Stimulated activated CD8-positive, alpha-beta memory T cell treated with anti-CD3 and anti-CD28 coated beads, Interleukin-4, amount 100 ng/mL, for 4 hours (primary cell): ENCODE measurements at places on chromosomes 12 and 14.
A peak's percentile ranks its signal among the peaks of the same experiment; 100 is the strongest.

DNA sequence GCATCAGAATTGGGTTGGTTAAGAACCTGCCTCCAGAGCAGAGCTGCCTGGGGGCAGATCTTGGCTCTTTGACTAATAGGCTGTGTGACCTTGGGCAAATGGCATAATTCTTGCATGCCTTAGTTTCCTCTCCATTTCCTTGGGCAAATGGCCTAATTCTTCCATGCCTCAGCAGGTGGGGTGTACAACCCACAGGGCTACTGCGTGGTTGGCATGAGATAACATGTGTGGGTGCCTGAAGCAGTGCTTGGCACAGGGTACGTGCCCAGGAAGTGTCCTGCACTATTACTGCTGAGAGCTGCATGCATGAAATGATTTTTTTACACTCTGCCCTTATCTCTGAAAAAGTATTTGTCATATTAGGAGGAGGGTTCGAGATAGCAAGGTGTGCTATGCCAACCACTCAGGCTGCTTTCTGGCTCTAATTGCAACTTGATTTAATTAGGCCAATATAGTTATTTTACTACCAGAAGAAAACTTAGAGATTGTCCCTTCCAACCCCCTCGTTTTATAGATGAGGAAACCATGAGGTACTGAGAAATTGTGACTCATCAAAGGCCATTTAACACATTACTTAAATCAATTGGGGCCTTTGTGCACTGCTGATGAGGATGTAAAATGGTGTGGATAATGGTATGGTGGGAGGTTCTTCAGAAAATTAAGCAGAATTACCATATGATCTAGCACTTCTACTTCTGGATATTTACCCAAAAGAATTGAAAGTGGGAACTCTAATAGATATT is 161.6 kb upstream of the HIF1A start:
- DNase-seq = no peak

GRCh38 chr12:95990136-95990535 is 6.0 kb downstream of the HAL start:
- DNase-seq = no peak

DNA sequence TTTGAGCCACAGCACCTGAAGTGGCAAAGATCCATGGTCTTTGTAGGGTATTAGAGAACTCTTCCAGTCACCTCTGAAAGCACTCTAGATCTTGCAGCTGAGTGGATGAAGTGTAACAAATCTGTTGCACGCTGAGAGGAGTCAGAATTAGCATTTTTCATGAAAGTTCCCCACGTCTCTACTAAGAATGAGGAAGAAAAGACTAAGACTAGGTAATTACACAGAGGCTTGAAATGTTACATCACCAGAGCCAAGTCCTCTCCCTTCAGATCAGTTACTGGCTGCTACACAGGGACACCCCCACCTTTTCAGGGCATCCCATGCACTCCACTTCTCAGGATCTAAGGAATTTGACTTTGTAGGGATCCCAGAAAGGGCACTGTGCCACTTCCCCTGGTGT is 98.6 kb upstream of the FKBP4 start:
- no peak for DNase-seq

GRCh38 chr12:44019118-44019517 is 183.2 kb downstream of the TMEM117 start:
- no peak for DNase-seq

DNA sequence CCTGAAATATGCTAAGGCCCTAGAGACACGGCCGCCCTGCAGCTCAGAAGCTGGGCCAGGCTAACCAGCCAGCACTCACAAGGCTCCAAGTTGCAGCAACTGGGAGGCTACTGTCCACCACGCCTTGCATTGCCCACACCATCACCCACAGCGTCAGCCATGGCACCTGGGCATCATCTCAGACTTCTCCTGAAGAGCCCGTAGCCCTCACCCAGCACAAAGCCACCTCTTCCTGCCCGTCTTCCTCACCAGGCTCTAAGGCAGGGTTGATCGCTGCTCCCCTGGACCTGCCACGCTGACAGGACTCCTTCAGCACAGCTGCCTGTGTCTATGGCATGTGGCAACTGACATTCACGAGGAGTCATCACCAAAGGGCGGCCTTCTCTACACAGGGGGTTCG is 38.1 kb downstream of the CDC42BPB start:
- DNase-seq = no peak

DNA sequence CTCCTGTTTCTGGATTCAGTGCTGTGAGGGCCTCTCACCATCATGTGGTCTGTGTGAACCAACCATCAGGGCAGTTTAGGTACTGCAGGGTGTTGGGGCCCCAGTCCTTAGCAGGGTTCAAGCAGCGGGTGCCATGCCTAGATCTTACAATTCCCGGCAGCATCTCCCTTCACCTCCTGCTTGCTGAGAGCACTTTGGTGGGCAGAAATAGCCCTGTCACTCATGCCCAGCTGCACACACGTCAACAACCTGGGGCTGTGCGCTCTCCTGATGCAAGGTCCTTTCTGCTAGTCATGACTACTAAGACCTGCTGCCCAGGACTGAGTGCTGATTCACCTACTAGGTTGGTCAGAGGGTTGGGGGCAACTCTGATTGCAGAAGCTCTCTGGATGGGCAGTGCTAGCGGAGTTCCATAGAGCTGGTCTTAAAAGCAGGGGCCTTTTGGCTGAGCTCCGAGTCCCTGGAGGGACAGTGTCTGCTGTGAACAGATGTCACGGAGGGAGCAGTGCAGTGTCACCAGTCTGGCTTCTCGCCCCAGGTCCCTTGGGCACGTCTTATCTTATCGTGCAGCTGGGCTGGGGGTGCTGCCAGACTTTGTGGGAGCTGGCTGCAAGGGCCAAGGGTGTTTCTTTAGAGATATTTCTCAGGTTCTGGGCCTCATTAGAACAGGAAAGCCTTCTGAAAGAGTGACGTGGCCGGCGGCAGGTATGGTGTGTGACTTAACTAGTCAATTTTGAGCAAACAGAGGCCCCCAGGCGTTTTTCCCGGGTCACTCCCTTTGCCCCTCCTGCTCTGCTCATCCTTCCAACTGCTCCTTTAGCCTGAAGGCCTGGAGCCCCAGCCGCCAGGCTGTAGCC is 71.8 kb downstream of the NINJ2 start:
- no peak for DNase-seq

DNA sequence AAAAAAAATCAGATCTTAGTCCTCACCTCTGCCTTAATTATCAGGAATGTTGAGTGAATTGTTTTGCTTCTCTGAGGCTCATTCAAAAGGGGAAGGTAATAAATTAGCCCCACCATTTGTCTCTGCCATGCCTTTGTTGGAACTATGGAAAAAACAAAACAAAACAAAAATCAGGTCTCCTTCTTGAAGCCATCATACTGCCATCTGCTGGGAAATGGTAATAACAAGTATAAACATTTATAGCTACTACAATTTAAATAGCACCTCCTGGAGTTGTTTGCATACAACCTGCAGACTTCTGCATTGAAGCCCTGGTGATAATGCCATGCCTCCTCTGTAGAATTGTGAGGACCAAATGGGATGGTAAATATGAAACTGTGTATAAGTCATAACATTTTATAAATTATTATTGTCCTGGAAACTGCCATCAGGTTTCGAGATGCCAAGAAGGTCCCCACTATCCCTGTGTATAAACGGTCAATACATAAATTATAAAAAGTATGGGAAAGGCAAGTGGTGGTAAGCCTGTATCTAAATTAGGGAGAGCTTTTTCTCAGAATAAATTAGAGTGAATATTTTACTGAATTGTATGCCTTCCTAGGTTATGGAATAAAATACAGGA is 87.2 kb upstream of the FGD4 start:
- no peak for DNase-seq

DNA sequence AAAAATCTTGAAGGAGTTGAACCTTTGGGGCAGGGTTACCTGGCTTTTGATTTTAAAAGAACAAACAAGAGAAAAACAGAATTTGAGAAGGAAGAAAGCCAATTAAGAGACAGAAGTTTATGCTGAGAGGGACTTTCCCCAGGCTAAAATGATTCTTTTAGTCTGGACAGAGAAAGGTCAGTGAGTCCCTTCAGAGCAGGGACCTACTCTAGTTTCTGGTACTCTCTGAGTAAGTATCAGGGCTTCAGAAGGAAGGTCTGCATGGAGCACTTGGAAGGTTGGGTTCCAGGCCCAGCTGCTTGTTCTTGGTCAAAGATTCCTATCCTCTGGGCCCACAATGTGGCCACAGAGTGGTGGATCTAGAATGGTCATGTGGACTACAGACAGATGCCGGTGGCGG is 59.6 kb downstream of the KLRG1 start:
- no peak for DNase-seq

DNA sequence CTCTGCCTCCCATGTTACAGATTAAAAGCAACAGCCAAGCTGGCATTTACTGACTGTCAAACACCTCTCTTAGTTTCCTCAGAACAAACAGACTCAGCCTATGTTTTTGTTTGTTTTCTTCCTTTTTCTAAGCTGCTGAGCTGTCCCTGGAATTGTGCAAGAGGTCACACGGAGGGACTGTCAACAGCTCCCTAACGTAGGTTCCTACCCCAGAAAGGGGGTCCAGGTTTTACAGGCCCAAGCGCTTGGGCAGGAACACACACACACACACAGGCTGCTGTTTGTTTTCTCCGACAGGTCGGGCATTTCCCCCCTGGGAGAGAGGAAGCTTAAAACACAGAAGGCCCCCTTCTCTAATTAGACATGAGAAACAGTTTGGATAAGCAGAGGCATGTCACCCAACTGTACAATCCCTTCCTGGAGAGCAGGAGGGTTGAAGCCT is 739.6 kb upstream of the TBX3 start:
- no peak for DNase-seq

- DNase-seq = no peak
Measured at GRCh38 chr14:29311983-29312382, 545.4 kb downstream of the FOXG1 start.

- no peak for DNase-seq
Measured at GRCh38 chr14:44700184-44700583, 193.1 kb upstream of the FSCB start.

GRCh38 chr12:77166696-77167095 is 101.3 kb upstream of the E2F7 start:
- DNase-seq = no peak

- no peak for DNase-seq
Measured at GRCh38 chr12:52204095-52204930, 12.5 kb upstream of the KRT80 start.

GRCh38 chr14:76638841-76639240 is 122.4 kb upstream of the VASH1 start:
- DNase-seq = no peak

DNA sequence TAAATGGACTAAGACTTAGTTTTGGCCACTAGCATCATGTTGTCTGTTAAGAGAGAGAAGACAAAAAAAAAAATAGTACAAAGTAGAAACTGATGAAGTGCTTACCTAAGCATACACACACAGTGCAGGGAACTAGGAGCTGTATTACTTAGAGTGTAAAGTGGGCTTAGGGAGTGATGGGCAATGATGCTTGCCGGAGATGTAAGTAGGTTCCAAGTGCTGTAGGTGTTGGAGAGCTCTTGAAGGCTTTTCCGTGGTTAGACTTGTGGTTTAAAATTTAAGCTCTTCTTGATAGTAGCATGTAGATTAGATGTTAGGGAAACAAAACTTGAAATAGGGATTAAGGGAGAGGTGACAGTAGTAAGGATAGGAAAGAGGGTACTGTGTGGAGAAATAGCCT is 34.7 kb downstream of the MIA2 start:
- no peak for DNase-seq

- DNase-seq = no peak
Measured at GRCh38 chr12:87413784-87414183, 615.4 kb downstream of the C12orf50 start.

- no peak for DNase-seq
Measured at GRCh38 chr12:15928346-15928745, 17.2 kb downstream of the DERA start.

DNA sequence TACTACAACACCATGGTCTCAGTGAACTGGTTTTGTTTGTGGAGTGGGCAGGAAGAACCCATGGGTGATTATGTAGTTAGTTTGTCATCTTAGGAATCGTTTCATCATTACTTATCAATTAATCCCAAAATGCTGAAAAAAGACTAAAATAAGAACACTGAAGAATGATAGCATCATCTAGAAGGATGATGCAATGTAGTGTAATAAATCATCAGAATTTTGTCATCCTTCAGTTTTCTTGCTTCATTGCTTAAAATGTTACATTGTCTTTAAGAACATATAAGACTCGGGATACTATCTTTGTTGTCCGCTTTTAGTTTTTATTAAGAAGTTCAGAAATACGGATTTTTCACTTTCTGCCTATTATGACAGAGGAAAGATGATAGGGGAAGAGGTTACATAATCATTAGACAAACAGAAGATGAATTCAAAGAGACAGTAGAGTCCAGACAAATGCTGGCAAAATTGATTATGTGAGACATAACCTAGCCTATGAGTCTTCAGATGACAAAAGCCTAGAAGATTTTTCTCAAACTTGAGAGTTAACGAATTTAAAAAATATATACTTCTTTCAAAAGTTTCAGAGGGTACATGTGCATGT is 10.8 kb upstream of the SMOC1 start:
- DNase-seq = no peak

- peak; percentile 60 for DNase-seq
Measured at GRCh38 chr12:100154474-100155247, 12.0 kb upstream of the BLTP3B start.

GRCh38 chr14:100864960-100865681 is 38.4 kb downstream of the RTL1 start:
- DNase-seq = no peak

- DNase-seq = no peak
Measured at GRCh38 chr12:26317942-26318575, 122.7 kb downstream of the SSPN start.

- no peak for DNase-seq
Measured at GRCh38 chr14:99075061-99075460, 196.9 kb downstream of the BCL11B start.

- no peak for DNase-seq
Measured at GRCh38 chr14:86646696-86647690, 1117.0 kb downstream of the FLRT2 start.

DNA sequence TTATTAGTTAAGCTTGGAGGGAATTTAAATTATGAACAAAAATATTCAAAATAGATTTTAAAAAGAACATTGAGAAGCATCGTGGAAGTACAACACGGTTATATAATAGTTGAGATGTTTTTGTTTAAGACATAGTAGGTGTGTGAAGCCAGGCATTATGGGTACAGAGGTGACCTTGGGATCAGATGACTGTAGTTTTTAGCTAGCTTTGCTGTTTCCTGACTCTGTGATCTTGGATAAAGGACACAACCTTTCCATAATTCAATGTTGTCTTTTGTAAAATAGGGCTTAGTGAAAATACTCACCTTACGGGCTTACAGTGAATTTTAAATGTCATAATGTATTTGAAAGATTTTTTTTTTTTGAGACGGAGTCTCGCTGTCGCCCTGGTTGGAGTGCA is 239.7 kb downstream of the SLC2A13 start:
- DNase-seq = no peak

GRCh38 chr12:1896964-1897363 is 21.5 kb downstream of the CACNA2D4 start:
- DNase-seq = no peak

GRCh38 chr14:73477618-73478266 is 13.0 kb upstream of the RIOX1 start:
- no peak for DNase-seq

DNA sequence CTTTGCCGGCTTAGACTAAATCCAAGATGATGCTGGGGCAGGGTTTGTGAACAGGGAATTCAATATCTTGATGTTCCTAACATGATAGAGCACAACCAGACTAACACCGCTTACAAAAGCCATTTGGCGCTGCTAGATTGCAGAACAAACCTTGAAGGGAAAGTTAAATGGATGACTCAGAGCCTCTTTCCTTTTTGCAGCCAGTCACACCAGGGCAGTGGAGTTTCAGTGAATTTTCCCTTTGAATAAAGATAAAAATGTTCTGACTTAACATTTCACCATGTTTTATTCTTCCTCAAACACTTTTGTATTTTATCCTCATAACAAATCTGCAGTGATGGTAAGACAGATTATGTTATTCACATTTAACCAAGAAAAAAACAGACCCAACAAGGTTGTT is 47.3 kb downstream of the PDE6H start:
- no peak for DNase-seq
